ENCODE measurements at places on chromosomes 3 and 15.

DNA sequence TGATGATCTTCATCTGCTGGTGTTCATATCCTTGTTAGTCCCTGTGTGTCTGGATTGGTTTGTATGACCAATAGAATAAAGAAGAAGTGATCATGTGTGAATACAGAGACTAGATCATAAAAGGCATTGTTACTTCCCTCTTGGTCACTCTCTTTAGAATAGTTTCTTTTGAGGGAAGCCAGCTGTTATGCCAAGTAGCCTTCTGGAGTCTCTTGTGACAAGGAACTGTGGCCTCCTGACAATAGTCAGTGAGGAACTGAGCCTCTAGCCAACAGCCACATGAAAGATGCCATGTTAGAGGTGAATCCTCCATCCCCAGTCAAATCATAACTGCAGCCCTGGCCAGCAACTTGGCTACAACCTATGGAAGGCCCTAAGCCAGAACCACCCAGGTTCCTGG, 63.0 kb upstream of the SMAD3 start:
- DNase-seq = no peak

DNA sequence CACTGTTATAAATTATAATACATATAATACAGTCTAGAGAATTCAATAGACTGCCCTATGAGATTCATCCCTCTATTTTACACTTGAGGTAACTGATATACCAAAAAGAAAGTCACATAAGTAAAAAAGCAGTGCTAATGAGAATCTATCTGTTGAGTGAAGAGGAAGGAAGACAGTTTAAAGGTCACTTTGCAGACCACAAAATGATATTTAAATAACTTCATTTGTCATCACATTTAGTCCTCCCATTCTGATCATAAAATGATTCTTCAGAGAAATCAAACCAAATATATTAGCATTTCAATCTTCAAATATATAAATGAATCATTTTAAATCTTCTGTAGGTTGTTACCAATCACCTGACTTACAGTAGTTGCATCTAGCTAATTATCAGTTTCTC, 60.5 kb upstream of the CCDC50 start:
- no peak for DNase-seq

DNA sequence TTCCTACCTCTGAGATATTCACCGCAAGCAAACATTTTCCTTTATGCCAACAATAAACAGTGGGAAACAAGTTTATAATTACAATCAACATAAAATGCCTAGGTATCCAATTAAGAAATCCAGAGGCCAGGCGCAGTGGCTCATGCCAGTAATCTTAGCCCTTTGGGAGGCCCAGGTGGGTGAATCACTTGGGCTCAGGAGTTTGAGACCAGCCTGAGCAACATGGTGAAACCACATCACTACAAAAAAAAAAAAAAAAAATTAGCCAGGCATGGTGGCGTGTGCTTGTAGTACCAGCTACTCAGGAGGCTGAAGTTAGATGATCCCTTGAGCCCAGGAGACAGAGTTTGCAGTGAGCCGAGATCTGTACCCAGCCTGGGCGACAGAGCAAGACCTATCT, 17.3 kb downstream of the TBC1D2B start:
- DNase-seq = no peak

- DNase-seq = no peak
Measured at GRCh38 chr3:184002469-184002868, 15.2 kb downstream of the ABCC5 start.
